Gastroesophageal sphincter (tissue), 4 donors: ENCODE measurements at places on chromosomes 6 and 20. TPM values are rescaled to one million over a fixed set of nuclear protein-coding genes. Genes with fewer than 3 reads are reported as not detected.

The IL22RA2 gene
- not detected for total RNA-seq

The FAM217A gene
- not detected for total RNA-seq

The LHFPL5 gene
- not detected for total RNA-seq

The NEURL2 gene
- 26.4 TPM for total RNA-seq

The ATRN gene
- total RNA-seq = 20.0 TPM

The KCNB1 gene
- 44.1 TPM for total RNA-seq

The VIP gene
- total RNA-seq = 28.1 TPM

The SPAG4 gene
- 3.5 TPM for total RNA-seq

The TUBB2B gene
- 42.8 TPM for total RNA-seq

GRCh38 chr20:8175741-8176675, 43.9 kb downstream of the PLCB1 start:
- ATAC-seq = no peak
- no peaks in the 10 kb centered on the region for H3K27me3 ChIP-seq
- H3K36me3 ChIP-seq = peaks cover 5% of the 10 kb centered on the region
- no peak overlapping the region for H3K4me3 ChIP-seq
- no peak overlapping the region for H3K27ac ChIP-seq
- H3K4me1 ChIP-seq = no peaks in the 10 kb centered on the region

DNA sequence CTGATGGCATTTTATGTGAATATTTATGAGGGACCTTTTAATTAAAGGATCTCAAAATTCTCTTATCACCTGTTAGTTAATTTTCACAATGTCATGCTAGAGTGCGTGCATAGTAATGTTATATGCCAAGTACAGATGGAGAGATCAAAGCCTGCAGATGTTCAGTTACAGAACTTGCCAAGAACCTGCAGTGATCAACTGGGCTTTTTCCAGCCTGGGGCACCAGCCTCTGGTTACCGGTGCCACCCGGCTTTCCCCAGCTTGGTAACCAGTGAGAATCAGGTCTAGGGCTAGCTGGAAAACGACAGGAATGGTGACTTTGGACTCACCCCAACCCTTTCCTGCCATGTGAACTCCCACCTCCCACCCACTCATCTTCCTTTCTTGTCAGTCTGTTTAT, 91.8 kb downstream of the CAP2 start:
- H3K4me1 ChIP-seq = peaks cover 4% of the 10 kb centered on the region
- H3K27ac ChIP-seq = no peak overlapping the region
- no peak for ATAC-seq
- no peak overlapping the region for H3K4me3 ChIP-seq

DNA sequence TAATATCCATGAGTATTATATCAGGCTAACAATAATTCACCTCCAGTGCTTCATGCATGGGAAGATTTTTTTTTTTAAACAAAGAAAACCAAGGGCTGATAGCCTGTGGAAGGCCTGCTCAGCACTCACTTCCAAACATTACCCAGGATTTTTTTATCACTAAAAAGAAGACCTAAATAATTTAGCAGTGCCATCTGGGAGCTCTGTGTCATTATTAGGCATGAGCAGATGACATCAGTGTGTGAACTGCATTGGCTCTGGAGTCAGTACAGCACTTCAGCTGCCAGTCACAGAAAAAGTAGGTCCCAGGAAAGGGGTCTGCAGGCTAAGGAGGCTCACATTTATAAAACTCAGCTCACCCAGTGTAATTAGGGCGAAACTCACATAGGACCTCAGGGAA, 94.8 kb downstream of the COL21A1 start:
- no peak for ATAC-seq
- no peaks in the 10 kb centered on the region for H3K36me3 ChIP-seq
- no peak overlapping the region for H3K4me3 ChIP-seq
- no peaks in the 10 kb centered on the region for H3K4me1 ChIP-seq

- no peaks in the 10 kb centered on the region for H3K27me3 ChIP-seq
- H3K4me1 ChIP-seq = no peaks in the 10 kb centered on the region
- H3K27ac ChIP-seq = no peak overlapping the region
Measured at GRCh38 chr6:147758303-147758702, 249.8 kb downstream of the SAMD5 start.

GRCh38 chr6:105872249-105872648, 213.9 kb upstream of the PRDM1 start:
- no peaks in the 10 kb centered on the region for H3K36me3 ChIP-seq
- H3K27ac ChIP-seq = no peak overlapping the region
- ATAC-seq = peak; percentile 31
- no peaks in the 10 kb centered on the region for H3K4me1 ChIP-seq
- H3K27me3 ChIP-seq = no peaks in the 10 kb centered on the region

DNA sequence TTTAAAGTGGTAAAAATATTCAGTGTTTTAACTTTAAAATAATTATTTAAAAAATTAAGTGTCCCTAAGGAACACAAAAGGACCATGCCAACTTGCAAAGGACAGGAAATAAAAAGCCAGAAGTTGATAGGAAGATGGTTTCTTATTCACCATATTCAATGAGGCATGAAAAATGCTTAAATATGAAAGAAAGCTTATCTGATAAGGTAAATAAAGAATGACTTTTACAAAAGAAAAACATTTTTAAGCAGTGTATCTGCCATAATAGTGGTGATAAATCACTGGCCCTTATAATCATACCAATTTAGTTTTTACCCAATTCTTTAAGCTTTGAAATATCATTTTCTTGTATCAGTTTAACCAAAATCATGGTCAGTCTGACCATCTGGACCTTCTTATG, 33.5 kb upstream of the POPDC3 start:
- H3K4me1 ChIP-seq = no peaks in the 10 kb centered on the region
- no peak overlapping the region for H3K27ac ChIP-seq
- H3K36me3 ChIP-seq = no peaks in the 10 kb centered on the region
- no peak for ATAC-seq
- no peak overlapping the region for H3K4me3 ChIP-seq

GRCh38 chr6:42041481-42042053, 8.8 kb upstream of the TAF8 start:
- H3K4me1 ChIP-seq = peaks cover 17% of the 10 kb centered on the region
- H3K36me3 ChIP-seq = no peaks in the 10 kb centered on the region
- no peaks in the 10 kb centered on the region for H3K27me3 ChIP-seq
- no peak overlapping the region for H3K4me3 ChIP-seq
- H3K27ac ChIP-seq = peak overlapping the region; percentile 73
- no peak for ATAC-seq

- H3K36me3 ChIP-seq = no peaks in the 10 kb centered on the region
- no peaks in the 10 kb centered on the region for H3K27me3 ChIP-seq
- H3K27ac ChIP-seq = peak overlapping the region; percentile 17
Measured at GRCh38 chr6:119442776-119443184, 93.2 kb upstream of the MAN1A1 start.

DNA sequence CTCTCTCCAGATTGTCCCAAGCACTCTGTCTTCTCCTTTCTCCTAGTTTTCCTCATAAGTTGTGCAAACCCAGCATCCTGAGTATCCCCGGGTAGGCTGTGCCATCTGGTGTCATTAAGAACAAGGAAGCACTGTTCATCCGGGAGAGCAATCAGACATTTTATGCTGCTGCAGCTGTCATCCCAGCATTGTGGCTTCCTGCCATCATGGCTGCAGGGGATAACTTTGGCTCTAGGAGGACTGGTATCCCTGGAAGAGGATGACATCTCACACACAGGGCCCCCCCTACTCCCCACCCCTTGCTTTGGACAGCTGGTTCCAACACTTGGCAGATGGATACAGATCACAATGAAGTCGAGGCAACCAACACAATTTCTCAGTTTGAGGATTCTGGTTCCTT, 1195.1 kb upstream of the MAP3K7 start:
- H3K27ac ChIP-seq = no peak overlapping the region
- ATAC-seq = no peak
- H3K4me1 ChIP-seq = no peaks in the 10 kb centered on the region
- no peaks in the 10 kb centered on the region for H3K36me3 ChIP-seq

DNA sequence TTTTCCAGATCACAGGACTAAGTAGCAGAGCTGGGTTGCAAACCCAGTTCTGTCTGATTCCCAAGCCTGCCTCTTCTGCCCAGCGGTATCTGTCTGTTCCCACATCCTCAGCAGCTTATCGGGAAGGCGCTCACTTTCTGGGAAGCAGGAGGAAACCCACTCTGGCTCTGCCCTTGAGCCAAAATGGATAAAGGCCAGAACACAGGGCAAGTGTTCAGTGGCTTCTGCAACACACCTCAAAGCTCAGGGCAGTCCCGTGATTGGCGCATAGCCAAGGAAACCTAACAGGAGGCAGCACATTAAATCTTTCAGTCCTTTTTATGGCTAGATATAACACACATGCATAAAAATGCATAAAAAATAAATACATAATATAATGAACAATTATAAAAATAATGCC, 262.2 kb downstream of the NRN1 start:
- no peak for ATAC-seq
- no peaks in the 10 kb centered on the region for H3K4me1 ChIP-seq
- no peak overlapping the region for H3K27ac ChIP-seq
- H3K4me3 ChIP-seq = no peak overlapping the region
- H3K27me3 ChIP-seq = no peaks in the 10 kb centered on the region
- H3K36me3 ChIP-seq = no peaks in the 10 kb centered on the region

GRCh38 chr6:42450477-42451332, 1.0 kb downstream of the TRERF1 start:
- peak overlapping the region; percentile 56 for H3K27ac ChIP-seq
- no peak for ATAC-seq
- H3K27me3 ChIP-seq = no peaks in the 10 kb centered on the region
- H3K36me3 ChIP-seq = no peaks in the 10 kb centered on the region
- H3K4me1 ChIP-seq = no peaks in the 10 kb centered on the region

GRCh38 chr6:25959890-25960536, 2.6 kb upstream of the TRIM38 start:
- H3K27ac ChIP-seq = no peak overlapping the region
- ATAC-seq = no peak
- no peaks in the 10 kb centered on the region for H3K36me3 ChIP-seq
- H3K4me3 ChIP-seq = no peak overlapping the region
- peaks cover 10% of the 10 kb centered on the region for H3K4me1 ChIP-seq

DNA sequence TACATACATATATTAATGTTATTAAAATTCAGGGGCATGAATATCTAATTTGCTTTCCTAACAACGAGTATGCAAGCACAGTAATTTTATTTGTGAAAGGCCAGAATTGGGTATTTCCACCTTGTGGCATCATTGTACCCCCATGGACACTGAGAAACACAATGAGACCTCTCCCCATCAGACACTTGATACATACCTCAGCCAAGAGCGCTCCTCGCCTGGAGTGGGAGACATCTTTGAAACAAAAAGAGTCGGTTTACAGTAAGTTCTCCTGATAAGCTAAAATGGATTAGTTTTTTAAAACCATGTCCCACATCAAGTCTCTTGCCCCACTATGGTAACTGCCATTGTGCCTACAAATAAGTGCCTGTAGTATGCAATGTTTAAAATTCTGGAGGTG, 2.1 kb downstream of the CNR1 start:
- ATAC-seq = no peak
- H3K36me3 ChIP-seq = no peaks in the 10 kb centered on the region
- no peak overlapping the region for H3K27ac ChIP-seq
- no peak overlapping the region for H3K4me3 ChIP-seq

GRCh38 chr6:109834131-109834530, 143.0 kb downstream of the FIG4 start:
- H3K4me3 ChIP-seq = no peak overlapping the region
- no peaks in the 10 kb centered on the region for H3K27me3 ChIP-seq
- H3K4me1 ChIP-seq = no peaks in the 10 kb centered on the region
- H3K36me3 ChIP-seq = peaks cover 10% of the 10 kb centered on the region
- no peak overlapping the region for H3K27ac ChIP-seq

GRCh38 chr20:23129891-23130621, 43.9 kb upstream of the CD93 start:
- H3K4me3 ChIP-seq = no peak overlapping the region
- no peaks in the 10 kb centered on the region for H3K27me3 ChIP-seq
- H3K27ac ChIP-seq = peak overlapping the region; percentile 41
- no peaks in the 10 kb centered on the region for H3K4me1 ChIP-seq
- H3K36me3 ChIP-seq = no peaks in the 10 kb centered on the region
- no peak for ATAC-seq

- peaks cover 95% of the 10 kb centered on the region for H3K4me1 ChIP-seq
- no peak overlapping the region for H3K4me3 ChIP-seq
- no peaks in the 10 kb centered on the region for H3K27me3 ChIP-seq
- peak; percentile 62 for ATAC-seq
- H3K27ac ChIP-seq = peak overlapping the region; percentile 47
Measured at GRCh38 chr6:109059571-109060021, 35.0 kb downstream of the SESN1 start.

GRCh38 chr6:154473324-154473723, 37.2 kb downstream of the CNKSR3 start:
- H3K27ac ChIP-seq = no peak overlapping the region
- peaks cover 6% of the 10 kb centered on the region for H3K4me1 ChIP-seq
- H3K36me3 ChIP-seq = no peaks in the 10 kb centered on the region

DNA sequence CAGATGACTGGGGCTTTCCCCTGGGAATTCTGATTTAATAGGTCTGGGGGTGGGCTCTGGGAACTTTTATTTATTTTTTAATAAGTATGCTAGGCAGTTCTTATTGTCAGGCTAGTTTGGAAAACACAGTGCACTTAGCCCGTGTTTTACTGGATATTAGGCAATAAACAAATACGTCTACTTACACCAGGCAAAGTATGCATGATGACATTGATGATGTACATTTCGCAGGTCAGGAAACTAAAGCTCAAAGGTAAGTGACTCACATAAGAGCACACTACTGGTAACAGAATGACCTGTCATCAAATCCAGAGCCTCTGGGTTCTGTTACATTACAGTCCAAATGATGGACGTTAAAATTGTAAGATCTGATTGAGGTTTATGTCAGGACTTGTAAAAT, 144.4 kb upstream of the EXOC2 start:
- H3K4me3 ChIP-seq = no peak overlapping the region
- H3K4me1 ChIP-seq = no peaks in the 10 kb centered on the region
- ATAC-seq = no peak
- H3K27me3 ChIP-seq = no peaks in the 10 kb centered on the region
- no peak overlapping the region for H3K27ac ChIP-seq
- no peaks in the 10 kb centered on the region for H3K36me3 ChIP-seq

DNA sequence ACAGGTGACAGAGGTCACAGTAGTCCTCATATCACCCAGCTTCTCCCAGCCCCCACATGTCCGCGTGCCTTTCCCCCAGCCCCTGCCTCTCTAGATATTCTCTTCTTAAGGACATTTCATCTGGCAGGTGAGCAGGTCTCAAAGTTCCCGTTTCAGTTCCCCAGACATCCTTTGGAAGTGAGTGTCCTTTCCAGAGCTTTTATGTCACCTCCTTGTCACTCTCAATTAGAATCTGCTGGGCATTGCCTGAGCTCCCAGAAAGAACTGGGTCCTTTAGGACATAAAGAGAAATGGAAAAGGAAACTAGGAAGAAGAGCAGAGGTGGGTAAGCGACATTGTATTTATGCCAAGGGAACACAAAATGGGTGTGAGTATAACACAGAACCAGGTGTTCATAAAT, 66.9 kb upstream of the CEP85L start:
- H3K27ac ChIP-seq = no peak overlapping the region
- no peaks in the 10 kb centered on the region for H3K36me3 ChIP-seq
- no peak for ATAC-seq
- no peaks in the 10 kb centered on the region for H3K27me3 ChIP-seq

GRCh38 chr6:121881974-121882667, 446.7 kb downstream of the GJA1 start:
- no peaks in the 10 kb centered on the region for H3K4me1 ChIP-seq
- no peak overlapping the region for H3K4me3 ChIP-seq
- H3K27me3 ChIP-seq = no peaks in the 10 kb centered on the region
- no peak overlapping the region for H3K27ac ChIP-seq
